Adipocyte (in vitro differentiated cells): ENCODE measurements at places on chromosomes 16 and 17.

DNA sequence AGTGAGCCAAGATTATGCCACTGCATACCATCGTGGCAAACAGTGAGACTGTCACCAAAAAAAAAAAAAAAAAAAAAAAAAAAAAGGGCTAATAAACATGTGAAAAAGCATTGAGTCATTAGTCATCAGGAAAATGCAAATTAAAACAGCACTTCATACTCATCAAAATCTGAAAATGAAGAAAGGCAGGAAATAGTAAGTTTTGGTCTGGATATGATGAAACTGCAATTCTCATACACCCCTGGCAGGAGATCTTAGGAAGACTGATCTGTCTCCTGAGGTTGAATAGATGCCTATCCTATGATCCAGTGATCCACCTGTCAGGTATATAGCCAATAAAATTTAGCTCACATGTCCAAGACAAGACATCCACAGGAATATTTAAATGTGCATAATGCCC lies 212.7 kb downstream of the CPPED1 start:
- DNase-seq: no peak

GRCh38 chr16:368388-369158 lies 1.8 kb downstream of the MRPL28 start:
- DNase-seq: no peak

DNA sequence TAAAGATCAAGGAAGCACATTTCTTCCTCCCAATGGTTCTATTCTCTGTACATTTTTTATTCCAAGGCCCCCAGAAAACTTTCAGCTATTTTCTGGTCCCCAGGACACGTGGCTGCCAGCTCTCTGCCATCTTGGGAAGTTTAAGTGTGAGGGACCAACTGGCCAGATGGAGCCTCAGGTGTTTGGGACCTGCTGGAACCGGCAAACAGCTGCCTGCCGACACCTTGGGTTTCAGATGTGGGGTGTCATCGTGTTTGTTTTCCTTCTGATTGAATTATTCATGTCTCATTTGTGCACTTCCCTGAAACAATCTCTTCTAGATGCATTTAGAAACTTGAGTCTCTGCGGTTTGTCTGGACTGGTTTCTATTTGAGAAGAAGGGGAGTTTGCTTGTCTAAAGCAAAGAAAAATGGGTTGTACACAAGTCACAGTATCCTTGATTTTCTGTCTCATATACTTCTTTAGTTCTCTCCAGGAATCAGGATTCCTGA lies 386.5 kb downstream of the SLC39A11 start:
- DNase-seq: no peak

DNA sequence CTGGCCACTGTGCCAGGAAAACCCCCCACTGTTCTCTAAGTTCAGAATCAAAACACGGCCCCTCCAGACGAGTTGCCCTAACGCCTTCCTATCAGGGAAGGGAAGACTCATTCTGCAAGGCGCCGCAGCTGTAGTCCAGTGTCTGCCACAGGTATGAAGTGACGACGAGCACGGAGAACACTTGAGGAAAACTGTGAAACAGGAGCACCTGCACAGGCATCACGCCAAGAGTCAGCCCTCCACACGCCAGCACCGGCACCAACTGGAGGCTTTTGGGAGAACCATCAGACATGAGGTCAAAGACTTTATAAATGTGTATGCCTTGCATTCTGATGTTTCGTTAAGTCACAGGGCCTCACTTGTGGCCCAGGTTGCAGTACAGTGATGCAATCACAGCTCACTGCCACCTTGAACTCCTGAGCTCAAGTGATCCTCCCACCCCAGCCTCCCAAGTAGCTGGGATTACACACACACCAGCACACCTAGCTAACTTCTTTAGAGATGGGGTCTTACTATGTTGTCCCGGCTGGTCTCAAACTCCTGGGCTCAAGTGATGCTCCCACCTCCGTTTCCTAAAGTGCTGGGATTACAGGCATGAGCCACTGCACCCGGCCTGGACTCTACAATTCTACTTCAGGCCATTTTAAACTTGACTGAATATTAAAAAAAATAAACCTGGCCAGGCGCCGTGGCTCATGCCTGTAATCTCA lies 22.9 kb downstream of the KLHDC4 start:
- no peak for DNase-seq

GRCh38 chr17:77204536-77204935 lies 63.8 kb downstream of the SEC14L1 start:
- DNase-seq: no peak

- DNase-seq: no peak
These were observed 1461.2 kb upstream of the CDH8 start for GRCh38 chr16:63497408-63497807.

DNA sequence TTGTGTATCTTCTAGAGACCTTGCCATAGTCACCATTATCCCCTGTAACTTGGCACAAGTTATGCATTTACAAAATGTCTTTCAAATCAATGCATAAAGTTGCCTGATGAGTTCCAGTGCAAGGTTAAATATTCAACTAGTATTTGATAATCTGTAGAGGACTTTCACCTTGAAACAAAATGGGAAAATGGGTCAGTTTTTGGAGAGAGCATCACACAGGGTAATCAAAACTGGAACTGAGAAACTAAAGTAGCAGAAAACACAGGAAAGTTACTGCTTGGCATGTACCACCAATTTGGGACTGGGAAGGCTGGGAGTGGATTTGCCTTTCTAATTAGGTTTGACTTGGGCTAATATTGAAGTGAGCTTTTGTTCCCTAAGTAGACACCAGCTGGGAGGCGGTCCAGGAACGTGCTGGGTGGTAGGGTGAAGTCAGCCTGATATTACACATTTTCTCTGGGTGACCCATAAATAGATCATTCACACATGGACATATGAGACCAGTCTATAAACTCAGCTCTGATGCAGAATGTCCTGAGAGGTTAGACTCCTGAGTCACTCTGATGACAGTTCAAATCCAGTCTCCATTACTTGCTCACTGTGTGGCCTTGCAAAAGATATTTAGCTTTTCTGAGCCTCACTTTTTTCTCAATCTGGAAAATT lies 152.3 kb downstream of the PCTP start:
- DNase-seq: no peak

GRCh38 chr16:11333702-11334101 lies 11.6 kb upstream of the RMI2 start:
- DNase-seq: peak; percentile 28

- DNase-seq: no peak
These were observed 540.3 kb downstream of the WWOX start for GRCh38 chr16:78639775-78640174.

- DNase-seq: peak; percentile 73
These were observed 96.0 kb downstream of the YPEL2 start for GRCh38 chr17:59427425-59427921.

DNA sequence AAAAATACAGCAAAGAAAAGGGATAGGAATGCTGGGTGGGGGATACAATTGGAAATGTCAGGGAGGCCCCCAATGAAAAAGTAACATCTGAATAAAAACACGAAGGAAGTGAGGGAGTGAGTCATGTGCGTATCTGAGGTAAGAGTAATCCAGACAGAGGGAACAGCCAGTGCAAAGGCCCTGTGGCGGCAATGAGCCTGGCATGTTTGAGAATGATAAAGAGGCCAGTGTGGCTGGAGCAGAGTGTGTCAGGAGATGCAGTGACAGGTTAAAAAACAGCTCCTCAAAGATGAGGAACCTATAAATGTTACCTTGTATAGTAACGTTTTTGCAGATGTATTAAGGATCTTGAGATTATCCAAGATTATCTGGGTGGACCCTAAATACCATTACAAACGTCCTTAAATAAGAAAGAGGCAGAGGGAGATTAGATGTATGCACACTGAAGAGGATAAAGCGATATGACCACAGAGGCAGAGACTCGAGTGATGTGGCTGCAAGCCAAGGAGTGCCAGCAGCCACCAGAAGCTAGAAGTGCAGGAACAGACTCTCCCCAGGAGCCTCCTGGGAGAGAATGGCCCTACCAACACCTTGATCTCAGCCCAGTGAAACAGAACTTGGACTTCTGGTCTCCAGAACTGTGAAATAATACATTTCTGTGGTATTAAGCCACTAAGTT lies 17.8 kb upstream of the SLC35B1 start:
- DNase-seq: no peak

GRCh38 chr16:74901606-74902005 lies 83.3 kb downstream of the WDR59 start:
- DNase-seq: peak; percentile 7

DNA sequence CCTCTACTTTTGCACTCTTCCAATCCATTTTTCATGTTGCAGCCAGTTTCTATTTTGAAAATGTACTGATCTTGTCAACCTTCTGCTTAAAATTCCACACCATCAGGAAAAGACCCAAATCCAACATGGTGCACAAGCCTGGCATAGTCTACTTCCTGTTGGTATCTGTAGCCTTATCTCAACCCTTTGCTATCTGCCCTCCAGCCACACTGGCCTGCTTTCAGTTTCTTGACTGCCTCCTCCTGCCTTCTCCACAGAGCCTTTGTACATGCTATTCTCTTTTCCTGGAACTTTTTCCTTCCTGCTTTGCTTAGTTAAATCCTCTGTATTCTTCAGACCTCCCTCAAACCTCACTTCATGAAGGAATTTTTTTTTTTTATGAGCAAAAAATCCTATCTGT lies 31.5 kb downstream of the NLRP1 start:
- no peak for DNase-seq
